ENCODE measurements at places on chromosomes 1 and 21. TPM values are rescaled to one million over a fixed set of nuclear protein-coding genes. Genes with fewer than 3 reads are reported as not detected.

Gene CD1E
- not detected for total RNA-seq

Gene SPATA45
- not detected for total RNA-seq

Gene INKA2
- total RNA-seq: 4.4 TPM

Gene GBP4
- total RNA-seq: 22.5 TPM

Gene CROCC
- total RNA-seq: 27.6 TPM

Gene SPRR5
- total RNA-seq: not detected

Gene PTPRF
- 109 TPM for total RNA-seq

Gene LCE3E
- not detected for total RNA-seq

Gene KIF21B
- 1.2 TPM for total RNA-seq

Gene GRHL3
- total RNA-seq: 0.10 TPM

Gene CA14
- not detected for total RNA-seq

Gene CDC42BPA
- total RNA-seq: 35.7 TPM

Gene OPRD1
- total RNA-seq: not detected

Gene UBL4B
- total RNA-seq: not detected

Gene LEMD1
- total RNA-seq: not detected

Gene POGK
- 22.0 TPM for total RNA-seq

Gene NIBAN1
- total RNA-seq: 19.1 TPM

Gene ARHGAP29
- 232 TPM for total RNA-seq

Gene ROR1
- 2.8 TPM for total RNA-seq

Gene FCGR3A
- not detected for total RNA-seq
